Immature natural killer cell (primary cell): ENCODE measurements at places on chromosomes 2 and 18. TPM values are rescaled to one million over a fixed set of nuclear protein-coding genes. Genes with fewer than 3 reads are reported as not detected.
A peak's percentile ranks its signal among the peaks of the same experiment; 100 is the strongest.

DNA sequence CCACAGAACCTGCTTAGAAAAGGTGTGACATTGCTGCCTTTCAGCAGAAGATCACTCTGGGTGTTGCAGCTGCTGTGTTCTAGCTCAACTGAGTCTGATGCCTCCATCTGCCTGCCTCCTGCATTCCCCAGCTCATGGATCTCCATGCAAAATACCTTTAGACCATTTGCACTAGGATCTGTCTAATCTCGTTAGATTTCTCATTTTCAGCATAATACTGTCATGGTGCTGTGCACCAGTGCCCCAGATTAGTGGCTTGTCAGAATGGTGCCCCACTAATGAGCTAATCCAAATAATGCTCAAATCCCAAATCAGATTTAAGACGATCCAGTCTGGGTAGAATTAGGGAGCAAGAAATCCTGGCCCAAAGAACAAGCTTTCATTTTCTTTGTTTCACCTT lies 284.4 kb upstream of the PARD3B start:
- no peak overlapping the region for H3K27ac ChIP-seq
- H3K36me3 ChIP-seq: no peaks in the 10 kb centered on the region
- H3K27me3 ChIP-seq: peaks cover 8% of the 10 kb centered on the region
- H3K4me1 ChIP-seq: no peaks in the 10 kb centered on the region
- no peak for DNase-seq

GRCh38 chr18:58033216-58033615 lies 10.8 kb upstream of the NEDD4L start:
- DNase-seq: no peak
- H3K4me1 ChIP-seq: no peaks in the 10 kb centered on the region
- H3K27ac ChIP-seq: no peak overlapping the region
- H3K27me3 ChIP-seq: peaks cover 6% of the 10 kb centered on the region
- H3K4me3 ChIP-seq: no peak overlapping the region
- no peaks in the 10 kb centered on the region for H3K36me3 ChIP-seq

DNA sequence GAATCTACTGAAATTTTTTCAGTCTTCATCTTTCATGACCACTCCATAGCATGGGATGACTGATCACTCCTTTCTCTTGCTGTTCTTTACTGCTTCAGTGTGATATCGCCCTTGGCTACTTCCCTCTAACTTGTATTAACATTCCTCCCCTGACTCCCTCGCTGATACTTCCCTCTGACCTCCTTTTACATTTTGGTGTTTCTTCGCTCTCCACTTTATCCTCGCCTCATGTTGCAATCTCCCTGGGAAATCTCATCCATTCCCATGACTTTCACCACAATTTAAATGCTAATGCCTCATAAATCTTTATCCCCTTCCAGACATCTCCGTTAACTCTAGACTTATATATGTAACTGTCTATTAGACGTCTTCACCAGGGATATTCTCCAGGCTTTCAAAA lies 167.3 kb downstream of the IKZF2 start:
- H3K27ac ChIP-seq: no peak overlapping the region
- DNase-seq: no peak
- H3K36me3 ChIP-seq: peaks cover 26% of the 10 kb centered on the region

- peaks cover 5% of the 10 kb centered on the region for H3K27me3 ChIP-seq
- peaks cover 22% of the 10 kb centered on the region for H3K4me1 ChIP-seq
- H3K4me3 ChIP-seq: no peak overlapping the region
- no peak for DNase-seq
These were observed 3.5 kb upstream of the NEURL3 start for GRCh38 chr2:96508521-96509113.

The TGFA gene
- 2.1 TPM for polyA plus RNA-seq

The RAB27B gene
- polyA plus RNA-seq: 6.3 TPM

The ACVR1C gene
- polyA plus RNA-seq: not detected

- no peaks in the 10 kb centered on the region for H3K36me3 ChIP-seq
- no peak overlapping the region for H3K27ac ChIP-seq
- DNase-seq: no peak
- H3K4me1 ChIP-seq: no peaks in the 10 kb centered on the region
- H3K27me3 ChIP-seq: no peaks in the 10 kb centered on the region
These were observed 9.0 kb downstream of the MAB21L4 start for GRCh38 chr2:240886678-240887609.

- peaks cover 4% of the 10 kb centered on the region for H3K4me1 ChIP-seq
- no peak for DNase-seq
- H3K27me3 ChIP-seq: peaks cover 3% of the 10 kb centered on the region
- no peak overlapping the region for H3K4me3 ChIP-seq
- no peaks in the 10 kb centered on the region for H3K36me3 ChIP-seq
These were observed 69.6 kb upstream of the CREB1 start for GRCh38 chr2:207459990-207460757.

The OSBPL6 gene
- not detected for polyA plus RNA-seq

The MEP1B gene
- polyA plus RNA-seq: not detected

The HJURP gene
- 1.2 TPM for polyA plus RNA-seq

- H3K27ac ChIP-seq: no peak overlapping the region
- H3K4me3 ChIP-seq: no peak overlapping the region
- no peak for DNase-seq
- no peaks in the 10 kb centered on the region for H3K4me1 ChIP-seq
These were observed 18.7 kb upstream of the CCBE1 start for GRCh38 chr18:59715966-59716369.

DNA sequence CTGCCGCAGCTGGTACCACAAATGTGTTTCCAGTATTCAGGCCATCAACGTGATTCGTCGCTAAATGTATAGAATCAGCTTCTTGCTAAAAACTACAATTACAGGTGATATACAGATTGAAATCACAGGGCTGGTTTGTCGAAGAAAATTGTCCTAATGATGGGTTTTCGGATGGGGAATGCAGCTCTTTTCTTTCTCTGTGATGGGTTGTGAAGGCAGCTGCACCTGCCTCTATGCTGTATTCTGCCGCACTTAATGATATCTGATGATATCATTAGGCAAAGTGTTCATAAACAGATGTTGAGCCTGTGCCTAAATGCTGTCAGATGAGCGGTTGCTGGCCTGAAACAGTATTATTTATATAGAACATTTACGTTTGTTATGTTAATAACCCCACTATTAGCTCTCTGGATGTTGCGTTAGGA lies 218.1 kb downstream of the ARHGAP15 start:
- peaks cover 69% of the 10 kb centered on the region for H3K4me1 ChIP-seq
- no peak for DNase-seq
- H3K27ac ChIP-seq: no peak overlapping the region
- no peaks in the 10 kb centered on the region for H3K36me3 ChIP-seq
- no peaks in the 10 kb centered on the region for H3K27me3 ChIP-seq
- H3K4me3 ChIP-seq: no peak overlapping the region

GRCh38 chr2:240139666-240140393 lies 628 bp downstream of the OTOS start:
- H3K4me3 ChIP-seq: no peak overlapping the region
- H3K27ac ChIP-seq: no peak overlapping the region
- DNase-seq: no peak
- peaks cover 4% of the 10 kb centered on the region for H3K27me3 ChIP-seq
- H3K4me1 ChIP-seq: peaks cover 16% of the 10 kb centered on the region
- H3K36me3 ChIP-seq: no peaks in the 10 kb centered on the region

DNA sequence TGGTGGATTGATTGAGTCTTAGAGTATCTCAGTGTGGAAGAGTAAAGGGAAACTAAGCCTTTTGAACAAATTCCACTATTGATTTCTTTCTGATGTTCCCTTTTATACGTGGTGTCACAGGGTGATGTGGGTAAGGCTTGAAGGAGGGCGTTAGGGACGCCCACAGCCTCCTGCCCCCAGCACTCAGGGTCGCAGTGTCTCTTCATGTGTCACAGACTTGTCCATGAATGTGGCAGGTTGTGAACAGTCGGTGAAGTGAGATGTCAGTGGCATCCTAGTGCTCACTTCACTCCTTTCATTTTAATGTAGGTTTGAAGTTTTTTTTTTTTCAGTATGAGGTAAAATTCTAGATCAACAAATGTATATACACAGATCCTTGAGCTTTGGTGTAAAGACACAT lies 123.2 kb upstream of the IL1R2 start:
- no peak for DNase-seq
- peaks cover 3% of the 10 kb centered on the region for H3K27me3 ChIP-seq
- no peak overlapping the region for H3K27ac ChIP-seq
- H3K4me3 ChIP-seq: no peak overlapping the region
- peaks cover 81% of the 10 kb centered on the region for H3K36me3 ChIP-seq

- no peaks in the 10 kb centered on the region for H3K4me1 ChIP-seq
- no peak overlapping the region for H3K4me3 ChIP-seq
- H3K36me3 ChIP-seq: peaks cover 2% of the 10 kb centered on the region
- H3K27me3 ChIP-seq: peaks cover 4% of the 10 kb centered on the region
- H3K27ac ChIP-seq: no peak overlapping the region
These were observed 135.5 kb upstream of the RMP24 start for GRCh38 chr18:35836932-35837331.

DNA sequence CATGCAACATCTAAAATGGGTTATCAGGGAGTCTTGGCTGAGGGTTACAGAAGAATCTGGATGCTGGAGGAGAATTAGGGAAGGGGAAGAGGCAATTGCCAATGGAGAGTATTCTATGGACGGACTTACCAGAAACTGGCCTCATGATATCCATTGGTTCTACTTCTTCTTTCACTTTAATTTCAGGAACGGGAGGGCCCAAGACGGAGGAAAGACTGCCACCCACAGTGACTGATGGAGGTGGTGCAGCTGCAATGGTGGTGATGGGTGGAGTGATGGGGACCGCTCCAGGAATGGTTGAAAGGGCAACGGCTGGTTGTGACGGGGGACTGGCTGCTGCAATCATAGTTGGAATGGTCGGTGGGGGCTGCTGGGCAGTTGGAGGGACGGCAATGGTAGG lies 69.1 kb upstream of the AMMECR1L start:
- H3K4me1 ChIP-seq: peaks cover 5% of the 10 kb centered on the region
- no peaks in the 10 kb centered on the region for H3K27me3 ChIP-seq
- no peak overlapping the region for H3K4me3 ChIP-seq
- H3K36me3 ChIP-seq: peaks cover 13% of the 10 kb centered on the region
- H3K27ac ChIP-seq: no peak overlapping the region

The ORC4 gene
- polyA plus RNA-seq: 52.3 TPM

DNA sequence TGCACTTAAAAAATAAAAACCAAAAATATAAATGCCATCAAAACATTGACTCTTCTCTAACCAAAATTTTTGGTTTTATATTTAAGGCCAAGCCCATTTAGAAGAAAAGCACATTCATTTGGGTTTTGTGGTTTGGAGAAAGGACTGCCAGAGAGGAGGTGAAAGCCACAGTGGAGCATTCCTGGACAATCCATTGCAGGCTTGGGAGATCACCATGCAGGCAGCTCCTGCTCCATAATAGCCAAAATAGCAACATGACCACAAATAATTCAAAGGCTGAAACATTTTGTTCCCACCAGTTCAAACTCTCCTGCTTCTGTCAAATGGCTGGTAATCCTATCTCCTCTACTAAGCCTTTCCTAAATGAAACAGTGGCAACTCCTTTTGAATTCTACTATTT lies 73.5 kb downstream of the GALNT3 start:
- no peaks in the 10 kb centered on the region for H3K4me1 ChIP-seq
- H3K27me3 ChIP-seq: peaks cover 1% of the 10 kb centered on the region
- H3K4me3 ChIP-seq: no peak overlapping the region
- H3K36me3 ChIP-seq: no peaks in the 10 kb centered on the region
- no peak overlapping the region for H3K27ac ChIP-seq

- peaks cover 9% of the 10 kb centered on the region for H3K4me1 ChIP-seq
- H3K27ac ChIP-seq: no peak overlapping the region
- H3K4me3 ChIP-seq: no peak overlapping the region
- DNase-seq: no peak
These were observed 35.6 kb downstream of the FBLN7 start for GRCh38 chr2:112173646-112174319.

DNA sequence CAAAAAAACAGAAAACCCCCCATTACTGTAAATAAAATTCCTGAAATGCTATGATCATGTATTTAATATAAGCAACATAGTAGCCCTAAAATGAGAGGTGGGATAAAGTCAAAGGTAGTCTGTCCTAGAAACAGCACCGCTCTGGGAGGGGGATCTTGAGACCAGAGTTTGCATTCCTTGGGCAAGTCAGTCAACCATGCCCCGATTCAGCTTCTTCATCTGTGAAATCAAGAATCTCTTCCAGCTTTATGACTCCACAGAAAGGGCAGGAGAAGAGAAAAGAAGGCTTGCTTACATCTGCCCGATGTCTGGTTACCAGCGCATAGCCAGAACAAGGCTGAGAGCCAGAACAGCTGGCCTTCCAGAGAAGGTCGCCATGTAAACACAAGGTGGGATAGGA lies 2.1 kb upstream of the FBLN7 start:
- peaks cover 5% of the 10 kb centered on the region for H3K4me1 ChIP-seq
- H3K27ac ChIP-seq: no peak overlapping the region

DNA sequence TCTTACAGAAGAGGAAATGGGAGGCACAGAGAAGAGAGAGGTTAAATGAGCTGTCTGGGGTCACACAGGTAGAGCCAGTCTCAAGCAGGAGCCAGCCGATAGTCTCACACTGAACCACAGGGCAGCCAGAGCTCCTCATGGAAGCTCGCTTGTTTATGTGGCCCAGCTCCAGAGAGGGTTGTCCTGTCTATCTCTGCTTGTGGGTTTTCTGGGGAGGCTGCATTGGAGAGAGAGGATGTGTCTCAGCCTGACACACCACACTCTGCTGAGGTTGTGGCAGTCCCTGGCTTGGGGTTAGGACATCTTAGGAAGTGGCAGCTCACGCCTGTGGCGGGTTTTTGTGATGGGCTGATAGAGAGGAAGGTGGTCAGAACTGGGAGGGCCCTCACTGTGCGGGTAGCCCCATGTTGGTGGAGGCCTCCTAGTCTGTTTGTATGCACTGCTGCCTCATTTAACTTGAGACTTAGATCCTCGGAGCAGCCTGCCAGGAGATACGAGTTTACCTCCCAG lies 52.3 kb downstream of the TCF7L1 start:
- peak overlapping the region; percentile 67 for H3K27ac ChIP-seq
- no peaks in the 10 kb centered on the region for H3K36me3 ChIP-seq
- peak; percentile 59 for DNase-seq
- H3K27me3 ChIP-seq: peaks cover 5% of the 10 kb centered on the region
- H3K4me3 ChIP-seq: peak overlapping the region; percentile 60

The FSIP2 gene
- not detected for polyA plus RNA-seq

The CLEC4F gene
- polyA plus RNA-seq: not detected

GRCh38 chr2:112516801-112517200 lies 25.5 kb upstream of the POLR1B start:
- no peak for DNase-seq
- no peak overlapping the region for H3K27ac ChIP-seq
- H3K27me3 ChIP-seq: no peaks in the 10 kb centered on the region
- no peak overlapping the region for H3K4me3 ChIP-seq

The DSC1 gene
- polyA plus RNA-seq: not detected

The NPHP1 gene
- not detected for polyA plus RNA-seq

The KATNAL2 gene
- 0.08 TPM for polyA plus RNA-seq
